ENCODE measurements at places on chromosomes 7 and 10.

DNA sequence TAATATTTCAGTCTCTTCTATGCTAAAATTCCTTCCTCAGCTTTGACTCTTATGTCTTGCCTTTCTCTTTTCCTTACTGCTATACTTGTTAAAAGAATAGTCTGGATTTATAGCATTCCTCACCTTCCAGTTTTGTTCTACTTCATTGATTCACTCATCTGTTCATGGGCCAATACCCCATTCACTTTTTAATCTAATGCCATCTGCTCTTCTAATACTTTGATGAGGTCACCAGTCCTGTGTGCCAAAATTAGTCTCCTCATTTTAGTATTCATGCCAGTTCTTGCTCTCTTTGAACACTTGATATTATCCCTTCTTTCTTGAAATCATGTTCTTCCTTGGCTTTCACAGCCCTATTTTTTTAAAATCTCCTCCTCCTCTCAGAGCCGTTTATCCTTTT lies 19.3 kb downstream of the STK17A start:
- no peak for DNase-seq

DNA sequence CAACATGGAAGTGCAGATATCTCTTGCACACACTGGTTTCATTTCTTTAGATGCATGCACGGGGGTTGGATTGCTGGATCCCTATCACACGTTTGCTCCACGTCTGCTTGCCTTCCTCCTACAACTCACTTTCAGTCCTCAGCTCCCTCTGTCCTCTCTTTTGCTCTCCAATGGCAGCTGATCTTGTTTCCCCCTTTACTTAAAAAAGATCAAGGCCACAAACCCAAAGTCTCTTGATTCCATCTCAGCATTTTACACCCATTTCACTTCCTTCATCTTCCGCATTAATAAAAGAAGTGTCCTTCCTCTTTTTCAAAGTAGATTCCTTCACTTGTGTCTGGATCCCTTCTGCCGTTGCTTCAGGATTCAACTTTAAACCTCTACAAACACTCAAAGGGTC lies 245.2 kb downstream of the DOCK4 start:
- no peak for DNase-seq

- DNase-seq: no peak
These were observed 17.5 kb downstream of the DPY19L1 start for GRCh38 chr7:35019801-35020200.

GRCh38 chr10:102835007-102835482 lies 2.2 kb downstream of the CYP17A1 start:
- peak; percentile 78 for DNase-seq

DNA sequence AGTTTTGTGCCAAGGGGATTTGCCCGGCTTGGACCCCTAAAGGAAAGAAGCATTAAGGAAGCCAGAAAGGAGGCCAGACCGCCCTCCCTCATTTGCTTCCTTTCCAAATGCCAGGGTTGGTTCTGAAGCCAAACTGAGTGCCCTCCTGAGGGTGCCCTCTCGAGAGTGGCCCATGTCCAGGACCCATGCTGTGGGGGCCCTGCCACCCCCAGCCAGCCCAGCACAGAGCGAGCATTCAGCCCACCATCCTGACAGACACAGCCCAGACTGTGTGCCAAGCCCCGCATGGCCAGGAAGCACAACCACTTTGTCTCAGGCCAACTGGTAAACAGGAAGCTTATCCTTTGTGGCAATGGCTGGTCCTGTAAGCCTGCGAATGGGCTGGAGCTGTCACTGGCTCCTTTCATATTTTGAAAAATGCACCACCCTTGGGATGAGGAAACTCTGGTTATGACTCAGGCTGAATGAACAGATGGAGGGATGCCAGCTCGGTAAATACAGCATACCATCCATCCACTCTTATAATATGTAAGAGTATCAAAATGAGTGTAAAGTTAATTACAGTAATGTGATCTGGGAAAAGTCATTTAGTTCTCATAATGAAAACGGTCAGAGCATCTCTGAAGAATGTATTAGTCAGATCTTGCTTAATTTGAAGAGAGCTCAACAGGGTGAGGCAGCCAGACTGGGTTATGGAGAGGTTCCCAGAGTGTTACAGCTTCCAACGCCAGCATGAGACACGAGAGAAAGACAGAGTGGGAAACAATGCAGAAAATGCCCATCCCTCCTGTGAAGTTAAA lies 65.0 kb downstream of the STK17A start:
- peak; percentile 80 for DNase-seq

- peak; percentile 12 for DNase-seq
These were observed 92.4 kb upstream of the JCAD start for GRCh38 chr10:30151581-30152389.

DNA sequence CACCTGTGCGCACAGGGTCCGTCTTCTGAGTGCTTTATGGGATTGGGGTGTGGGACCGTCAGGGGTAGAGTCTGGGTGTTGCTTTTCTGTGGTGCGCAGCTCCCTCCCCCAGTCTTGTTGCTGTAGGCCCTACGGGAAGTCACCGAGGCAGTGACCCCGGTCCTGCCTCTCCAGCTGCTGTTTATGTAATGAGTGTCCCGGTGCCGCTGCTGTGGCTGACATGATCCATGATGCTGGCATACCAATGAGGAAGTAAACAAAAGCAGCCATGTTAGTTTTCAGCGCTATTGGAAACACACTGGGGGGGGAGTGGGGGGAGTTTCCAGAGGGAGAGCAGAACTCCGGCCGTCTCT lies 1.1 kb downstream of the TRIM8 start:
- peak; percentile 59 for DNase-seq

DNA sequence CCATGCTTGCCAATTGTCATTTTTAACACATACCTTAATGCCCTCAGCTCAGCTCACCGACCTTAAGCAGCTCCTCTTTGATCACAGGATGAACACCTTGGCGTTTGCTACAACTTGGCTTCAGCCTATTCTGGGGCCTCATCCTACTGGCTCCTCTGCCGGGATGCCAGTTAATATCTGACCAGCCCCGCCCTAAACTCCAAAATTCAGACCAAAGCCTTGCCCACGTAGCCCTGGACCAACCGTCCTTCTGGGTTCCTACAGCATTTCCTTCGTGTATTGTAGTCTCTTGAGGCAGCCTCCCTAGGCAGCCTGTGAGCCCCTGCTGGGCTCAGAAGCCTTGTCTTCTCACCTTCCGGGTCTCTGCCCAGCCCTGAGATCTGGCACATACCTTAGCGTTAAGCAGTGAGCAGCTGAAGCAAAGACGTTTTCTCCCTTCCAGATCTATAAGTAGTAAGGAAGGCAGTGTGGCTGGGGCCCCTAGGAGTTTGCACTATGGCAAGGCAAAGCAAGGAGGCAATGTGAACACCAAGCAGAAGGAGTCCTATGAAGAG lies 836 bp downstream of the ENO4 start:
- no peak for DNase-seq

- DNase-seq: no peak
These were observed 703.3 kb upstream of the LRRTM3 start for GRCh38 chr10:66222462-66223046.

- no peak for DNase-seq
These were observed 64.3 kb upstream of the GPR22 start for GRCh38 chr7:107405559-107405958.

- DNase-seq: peak; percentile 13
These were observed 16.9 kb upstream of the PRF1 start for GRCh38 chr10:70619271-70620019.

DNA sequence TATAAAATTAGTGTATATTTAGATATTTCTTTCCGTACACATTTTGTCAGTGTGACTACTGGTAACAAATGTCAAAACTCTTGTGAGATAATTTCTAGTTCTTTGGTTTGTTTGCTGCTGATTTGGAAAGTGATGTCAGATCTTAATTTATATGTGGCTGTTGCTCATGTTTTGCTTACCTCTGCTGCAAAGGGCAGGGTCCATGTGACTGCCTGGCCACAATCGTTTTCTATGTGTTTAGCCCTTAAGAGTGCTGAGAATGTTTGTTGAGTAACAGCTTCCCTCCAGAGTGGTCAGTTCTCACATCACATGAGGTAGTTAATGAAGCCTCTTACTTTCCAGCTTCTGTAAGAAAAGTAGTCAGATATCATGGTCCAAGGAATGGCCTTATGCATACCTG lies 4.2 kb downstream of the NRBF2 start:
- no peak for DNase-seq

DNA sequence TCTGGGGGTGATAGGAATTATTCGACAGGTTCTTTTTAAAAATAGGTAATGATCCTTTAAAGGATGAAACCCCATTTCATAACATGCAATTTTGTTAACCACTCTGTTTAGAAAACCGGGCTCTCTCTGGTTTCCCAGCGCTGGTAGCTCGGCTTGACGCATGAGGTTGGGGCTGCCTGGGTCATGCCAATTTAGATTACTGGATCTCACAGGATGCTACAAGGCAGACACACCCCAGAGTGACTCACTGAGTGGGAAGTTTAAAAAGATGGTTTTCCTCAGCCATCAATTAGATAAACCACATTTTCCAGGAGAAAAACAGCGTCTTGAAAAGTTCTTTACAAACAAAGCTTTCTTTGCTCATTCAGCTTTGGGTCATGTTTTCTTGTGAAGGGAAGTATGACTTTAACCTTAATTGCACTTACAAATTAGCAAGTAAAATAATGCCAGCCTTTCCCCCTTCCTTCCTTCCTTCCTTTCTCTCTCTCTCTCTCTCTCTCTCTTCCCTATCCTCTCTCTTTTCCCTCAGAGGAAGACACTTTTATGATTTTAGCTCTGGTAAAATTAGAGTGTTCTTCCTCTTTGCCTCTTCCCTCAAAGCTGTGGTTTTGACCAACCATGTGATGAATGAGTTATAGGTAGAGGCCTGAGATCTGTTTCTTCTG lies 99.8 kb downstream of the EPDR1 start:
- DNase-seq: peak; percentile 4

GRCh38 chr7:44634839-44635591 lies 28.6 kb downstream of the OGDH start:
- no peak for DNase-seq

GRCh38 chr7:80403686-80404241 lies 108.1 kb downstream of the GNAT3 start:
- DNase-seq: no peak

- DNase-seq: no peak
These were observed 170.4 kb upstream of the NRG3 start for GRCh38 chr10:81704596-81704995.

- DNase-seq: peak; percentile 43
These were observed 96.4 kb downstream of the CCSER2 start for GRCh38 chr10:84424731-84425167.

DNA sequence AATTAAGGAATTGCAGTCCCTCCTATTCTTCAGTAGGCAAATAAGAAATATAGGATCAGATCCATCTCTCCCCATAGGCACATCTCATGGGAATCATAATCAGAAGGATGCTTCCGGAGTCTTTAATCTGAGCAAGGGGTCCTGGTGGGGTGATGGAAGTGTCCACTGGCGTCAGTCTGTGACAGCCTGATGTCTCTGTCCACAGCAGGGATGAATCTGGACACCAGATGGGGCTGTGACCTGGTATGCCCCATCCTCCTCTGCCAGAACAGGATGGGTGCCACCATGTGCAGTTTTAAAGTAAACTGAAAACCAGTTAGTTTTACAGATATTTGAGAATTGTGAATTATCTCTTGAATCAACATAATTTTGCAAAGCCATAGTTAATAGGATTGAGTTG lies 148.7 kb downstream of the C1GALT1 start:
- no peak for DNase-seq

DNA sequence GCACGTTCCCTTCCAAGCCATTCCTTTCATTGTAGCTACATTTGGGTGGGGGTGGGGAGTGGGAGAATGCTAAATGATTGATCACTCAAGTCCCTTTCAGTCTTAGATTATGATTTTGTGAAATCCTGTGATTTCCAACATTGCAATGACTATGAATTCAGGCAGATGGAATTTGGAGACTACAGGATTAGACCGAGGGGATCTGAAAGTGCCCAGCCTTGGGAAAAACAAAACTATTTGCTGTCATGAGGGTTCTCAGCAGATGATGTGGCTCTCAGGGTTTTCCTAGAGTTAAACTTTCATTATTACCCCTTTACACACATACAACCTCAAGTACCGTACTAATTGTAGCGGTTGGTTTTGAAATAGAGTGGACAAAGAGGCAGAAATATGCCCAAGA lies 4.7 kb downstream of the MACROH2A2 start:
- no peak for DNase-seq

- DNase-seq: no peak
These were observed 14.4 kb downstream of the SPOCK2 start for GRCh38 chr10:72073708-72074573.

DNA sequence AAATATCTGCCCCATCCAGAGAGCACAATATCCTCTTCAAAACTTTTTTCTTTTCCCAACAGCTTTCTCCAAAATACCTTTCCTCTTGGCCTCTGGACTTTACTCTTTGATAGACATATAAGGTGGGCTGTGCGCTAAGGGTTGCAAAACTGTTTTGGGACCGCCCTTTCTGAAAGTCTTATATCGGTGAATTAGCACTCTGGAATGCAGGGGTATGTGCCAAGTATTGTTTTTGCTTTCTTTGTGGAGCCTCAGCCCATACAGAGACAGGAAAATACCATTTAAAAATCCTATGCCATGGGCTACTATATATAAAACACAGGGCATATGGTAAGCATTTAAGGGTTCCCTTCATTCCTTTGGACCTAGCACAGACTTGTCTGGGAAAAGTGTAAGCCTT lies 37.7 kb downstream of the PPP1R17 start:
- no peak for DNase-seq

DNA sequence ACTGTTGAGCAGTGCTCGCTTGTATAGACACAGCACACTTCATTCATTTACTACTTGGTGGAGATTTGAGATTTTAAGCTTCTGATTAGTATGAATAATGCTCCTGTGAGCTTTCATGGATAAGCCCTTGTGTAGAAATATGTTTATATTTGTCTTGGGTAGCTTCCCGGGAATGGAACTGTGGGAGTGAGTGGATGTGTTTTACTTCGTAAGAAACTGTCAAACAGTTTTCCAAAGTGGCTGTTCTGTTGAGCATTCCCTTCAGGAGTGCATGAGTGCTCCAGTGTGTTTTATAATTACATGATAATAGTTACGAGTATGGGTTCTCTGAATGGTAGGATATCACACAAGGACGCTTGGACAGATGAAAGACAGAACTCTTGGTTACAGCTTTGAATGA lies 49.4 kb downstream of the VWC2 start:
- DNase-seq: no peak

- peak; percentile 95 for DNase-seq
These were observed 740.5 kb downstream of the SORCS1 start for GRCh38 chr10:106424054-106424453.

- DNase-seq: no peak
These were observed 2.9 kb upstream of the WDFY4 start for GRCh38 chr10:48681740-48682139.

DNA sequence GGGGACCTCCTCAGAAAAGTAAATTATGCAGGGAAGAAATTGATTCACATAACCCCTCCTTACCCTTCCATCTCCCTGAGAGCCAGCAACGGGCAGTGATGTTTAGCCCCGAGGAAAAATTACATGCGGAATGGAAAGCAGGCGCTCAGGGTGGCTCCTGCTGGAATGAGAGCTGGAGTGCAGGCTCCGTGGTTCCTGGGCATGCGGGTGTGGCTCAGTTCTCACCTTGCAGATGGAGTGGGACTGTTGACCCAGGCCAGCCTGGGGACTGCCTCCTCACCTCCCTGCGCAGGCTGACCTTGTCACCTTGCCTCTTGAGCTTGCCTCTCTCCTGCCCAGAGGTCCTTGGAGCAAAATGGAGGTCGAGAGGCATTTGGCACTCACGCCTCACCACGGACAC lies 83.3 kb upstream of the PPIF start:
- DNase-seq: no peak

Measured in NCI-H460 (cell line).